ENCODE measurements at places on chromosomes 5 and 9.

GRCh38 chr5:146034605-146035004 is 70.8 kb downstream of the PLAC8L1 start:
- DNase-seq = no peak

GRCh38 chr5:93675460-93676450 is 65.6 kb downstream of the POU5F2 start:
- no peak for DNase-seq

DNA sequence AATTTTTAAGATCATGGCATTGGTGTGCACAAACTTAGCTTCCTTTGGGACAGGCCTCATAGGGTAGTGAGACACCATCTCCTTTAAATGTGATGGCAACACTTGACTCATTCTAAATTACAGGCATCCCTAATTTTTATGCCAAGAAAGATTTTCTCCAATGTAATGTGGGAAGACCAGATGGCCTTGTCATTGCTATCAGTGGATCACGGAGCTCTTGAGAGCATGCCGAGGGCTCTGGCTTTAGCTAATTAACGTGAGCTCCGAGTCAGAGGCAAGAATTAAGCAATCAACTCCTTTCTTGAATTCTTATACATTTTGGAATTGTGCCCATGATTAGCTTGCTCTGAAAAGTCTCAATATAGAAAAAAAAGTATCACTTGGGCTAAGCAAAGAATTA is 215.8 kb downstream of the LRRC70 start:
- DNase-seq = no peak

GRCh38 chr5:80103371-80103770 is 68.2 kb downstream of the THBS4 start:
- no peak for DNase-seq

DNA sequence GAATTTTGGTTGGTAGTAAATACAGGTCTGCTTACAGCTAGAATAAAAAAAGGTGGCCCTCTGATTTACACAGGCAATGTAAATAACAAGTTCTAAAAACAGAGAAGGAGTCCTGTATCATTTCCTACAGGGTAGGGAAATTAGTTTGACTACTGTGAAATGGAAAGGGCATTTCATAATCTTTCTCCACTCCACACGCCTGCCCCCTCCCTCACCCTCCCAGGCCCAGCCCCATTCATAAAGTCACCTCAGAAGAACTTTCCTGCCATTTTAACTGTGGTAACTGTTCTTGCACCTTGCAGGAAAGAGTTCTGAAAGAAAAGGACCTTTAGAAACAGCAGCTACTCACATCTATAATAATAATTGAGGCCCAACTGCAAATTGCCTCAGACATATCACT is 69.7 kb downstream of the MEF2C start:
- no peak for DNase-seq

GRCh38 chr5:146788898-146789297 is 89.7 kb downstream of the PPP2R2B start:
- no peak for DNase-seq

DNA sequence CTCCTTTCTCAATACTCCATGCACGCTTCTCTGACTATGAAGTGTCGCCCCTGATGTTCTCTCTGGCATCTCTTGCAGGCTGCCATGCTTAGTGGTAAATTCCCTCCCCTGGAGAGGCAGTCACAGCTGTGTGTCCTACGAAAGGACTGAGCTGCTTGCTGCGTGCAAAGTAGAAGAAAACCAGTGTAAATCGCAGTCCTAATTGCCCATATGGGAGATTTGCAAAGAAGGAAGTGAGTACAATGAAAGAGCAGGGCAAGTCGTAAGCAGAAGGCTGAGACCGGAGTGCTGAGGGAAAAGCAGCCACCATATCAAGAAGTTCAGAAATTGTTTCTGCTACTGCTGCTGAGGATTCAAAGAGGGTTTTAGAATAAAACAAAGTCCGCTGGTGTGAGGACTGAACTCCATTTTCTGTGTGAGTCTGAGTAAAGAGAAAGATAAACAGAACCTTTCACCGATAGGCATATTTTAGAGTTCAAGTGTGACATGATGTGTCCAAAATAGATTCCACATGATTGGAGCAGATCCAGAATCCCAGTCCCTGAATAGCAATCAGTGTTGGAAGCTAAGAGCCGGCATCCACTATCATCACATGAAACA is 507.8 kb upstream of the MPDZ start:
- no peak for DNase-seq

DNA sequence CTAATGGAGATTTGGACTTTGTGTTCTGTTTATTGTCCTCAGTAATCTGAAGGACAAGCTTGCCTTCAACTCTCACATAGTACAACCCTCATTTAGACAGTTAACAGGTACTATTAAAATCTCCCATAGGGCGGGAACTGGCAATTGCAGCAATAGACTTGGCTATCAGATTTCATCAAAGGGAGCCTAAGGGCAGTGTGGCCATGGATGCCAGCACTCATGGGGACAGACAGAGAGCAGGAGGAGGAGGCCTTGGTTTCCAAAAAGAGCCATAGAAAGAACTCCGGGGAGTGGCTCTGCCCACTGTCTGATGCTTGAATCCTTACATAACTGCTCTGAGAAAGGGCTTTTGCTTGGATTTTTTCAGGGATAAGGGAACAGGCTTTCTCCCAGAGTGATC is 6.8 kb downstream of the SLC36A1 start:
- no peak for DNase-seq

GRCh38 chr9:127523312-127523851 is 72.1 kb downstream of the LRSAM1 start:
- DNase-seq = no peak

- no peak for DNase-seq
These were observed 227.8 kb upstream of the RASEF start for GRCh38 chr9:83290692-83291091.

GRCh38 chr9:74277532-74277931 is 219.6 kb upstream of the RORB start:
- DNase-seq = no peak

DNA sequence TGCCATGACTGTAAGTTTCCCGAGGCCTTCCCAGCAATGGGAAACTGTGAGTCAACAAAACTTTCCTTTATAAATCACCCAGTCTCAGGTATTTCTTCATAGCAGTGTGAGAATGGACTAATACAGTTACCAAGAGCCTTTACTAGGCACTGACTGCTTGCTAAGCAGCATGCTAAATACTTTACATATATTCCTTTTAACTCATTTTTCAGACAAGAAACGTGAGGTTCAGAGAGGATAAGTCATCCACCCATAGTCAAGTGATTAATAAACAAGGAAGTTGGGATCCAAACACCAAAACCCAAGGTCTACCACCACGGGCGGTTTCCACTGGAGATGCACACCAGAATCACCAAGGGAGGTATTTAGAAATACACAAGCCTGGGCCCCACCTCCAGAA is 50.8 kb downstream of the GABBR2 start:
- DNase-seq = no peak

GRCh38 chr5:137815202-137815990 is 52.3 kb upstream of the MYOT start:
- DNase-seq = no peak

- no peak for DNase-seq
These were observed 2.4 kb upstream of the MOB3B start for GRCh38 chr9:27532046-27532445.

DNA sequence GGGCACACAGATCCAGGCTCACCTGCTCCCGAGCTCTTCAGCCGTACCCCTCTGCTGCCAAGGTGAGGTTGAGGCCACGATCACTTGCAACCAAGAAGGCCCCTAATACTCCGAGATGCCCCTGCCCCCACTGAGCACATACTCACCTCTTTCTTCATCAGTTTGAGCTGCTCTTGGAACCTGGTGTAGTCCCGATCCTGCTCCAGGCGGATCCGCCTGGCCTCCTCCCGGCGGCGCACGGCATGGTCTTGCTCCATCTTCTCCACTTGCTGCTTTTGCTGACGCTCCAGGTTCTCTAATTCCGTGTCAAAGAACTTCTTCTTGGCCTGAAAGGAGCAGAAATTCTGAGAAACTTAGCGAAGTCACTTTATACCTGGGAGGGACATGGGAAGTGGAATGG is 75.7 kb upstream of the FBXW11 start:
- no peak for DNase-seq

DNA sequence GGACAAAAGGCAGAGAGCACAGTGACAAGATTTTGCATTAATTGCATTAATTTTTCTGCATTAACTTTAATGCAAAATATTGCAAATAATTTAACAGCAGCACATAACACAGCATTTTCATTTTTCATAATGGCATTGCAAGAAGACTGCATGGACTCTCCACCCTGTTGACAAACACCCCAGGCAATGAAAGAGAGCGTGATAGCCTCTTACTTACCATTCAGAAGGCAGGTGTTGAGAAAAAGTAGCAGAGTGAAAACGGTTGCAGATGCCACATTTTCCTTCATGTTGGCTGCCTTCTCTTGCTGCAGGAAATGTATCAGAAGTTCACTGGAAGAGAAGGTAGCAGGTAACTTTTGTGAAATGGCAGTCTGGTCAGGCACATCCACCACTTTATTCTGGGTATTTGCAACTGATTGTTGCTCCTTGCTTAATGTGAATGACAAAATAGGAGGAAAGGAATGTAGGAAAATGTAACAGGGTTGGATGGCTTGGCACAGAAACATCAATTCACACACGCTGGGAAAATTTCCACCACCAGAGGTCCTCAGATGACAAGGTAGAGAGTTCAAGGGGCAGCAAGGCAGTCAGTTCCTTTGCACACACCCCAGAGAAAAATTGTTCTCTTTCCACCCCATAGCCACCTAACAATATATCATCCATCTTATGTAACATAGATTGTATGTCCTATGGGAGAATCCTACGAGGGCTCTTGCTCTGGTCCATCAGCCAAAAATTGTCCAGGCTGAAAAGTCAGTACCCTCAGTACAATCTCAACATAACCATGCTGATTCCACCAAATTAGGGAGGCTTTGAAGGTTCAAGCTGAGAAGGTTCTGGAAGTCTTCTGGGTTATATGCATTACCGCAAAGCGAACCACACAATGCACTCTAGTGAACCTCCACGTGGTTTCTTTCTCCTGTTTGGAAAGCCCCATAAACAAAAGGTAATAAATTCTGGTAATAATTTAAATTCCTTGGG is 41.9 kb upstream of the AGXT2 start:
- peak; percentile 6 for DNase-seq

DNA sequence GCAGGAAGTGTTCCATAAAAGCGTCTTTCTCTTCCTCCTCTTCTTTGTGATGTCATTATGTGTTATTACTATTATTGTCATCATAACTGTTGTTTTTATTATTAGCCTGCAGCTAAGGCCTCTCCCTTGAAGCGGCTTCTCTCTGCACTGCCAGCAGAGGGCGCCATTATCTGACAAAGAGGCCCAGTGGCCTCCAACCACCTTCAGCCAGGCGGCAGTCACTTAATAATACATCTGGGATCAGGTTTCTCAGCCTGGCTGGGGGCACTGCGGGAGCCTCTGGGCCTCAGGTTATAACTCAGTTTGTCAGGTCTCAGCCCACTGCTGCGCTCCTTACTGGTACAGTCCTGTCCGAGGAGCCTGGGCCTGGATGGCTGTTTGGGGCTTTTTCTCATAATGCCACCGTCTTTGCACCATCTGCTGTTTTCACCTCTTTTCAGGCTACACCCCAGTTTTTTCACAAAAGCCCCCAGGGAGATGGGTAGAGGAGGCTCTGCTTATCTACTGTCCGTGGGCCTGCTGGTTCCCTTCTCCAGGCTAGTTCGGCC is 281.9 kb downstream of the NSG2 start:
- DNase-seq = no peak

- DNase-seq = no peak
These were observed 90.2 kb upstream of the SH3GL2 start for GRCh38 chr9:17488662-17489061.

DNA sequence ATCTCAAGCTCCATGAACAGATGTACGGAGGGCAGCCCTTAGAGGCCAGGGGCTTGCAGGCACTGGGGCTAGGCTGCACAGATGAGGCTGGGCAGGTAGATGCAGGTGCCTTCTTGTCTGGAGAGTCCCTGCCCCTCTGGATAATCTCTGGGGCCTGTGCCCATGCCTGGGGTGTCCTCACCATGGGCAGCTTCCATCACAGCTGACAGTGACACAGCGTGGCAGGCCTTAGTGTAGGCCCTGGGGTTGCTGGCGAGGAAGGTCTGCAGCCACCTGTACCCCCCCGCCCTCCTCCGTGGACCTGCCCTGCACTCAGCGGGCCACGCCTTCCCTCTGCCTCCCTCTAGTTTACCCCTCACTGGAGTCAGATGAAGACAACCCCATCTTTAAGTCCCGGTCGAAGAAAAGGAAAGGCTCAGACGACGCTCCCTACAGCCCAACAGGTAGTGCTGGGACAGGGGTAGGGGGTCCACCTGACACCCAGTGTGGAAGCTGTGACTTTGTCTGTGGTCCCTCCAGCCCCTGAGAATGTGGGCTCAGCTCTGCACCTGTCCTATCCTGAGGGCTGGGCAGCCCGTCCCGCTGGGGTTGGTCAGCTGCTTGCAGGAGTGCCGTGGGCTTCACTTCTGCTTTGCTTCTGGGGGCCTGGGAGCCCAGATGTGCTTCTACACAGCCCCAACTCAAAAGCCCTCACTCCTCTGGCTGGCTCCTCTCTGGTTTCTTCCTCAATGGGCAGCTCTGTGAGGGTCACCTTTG is 98.4 kb downstream of the PHF2 start:
- peak; percentile 2 for DNase-seq

GRCh38 chr5:172690258-172691075 is 49.4 kb downstream of the NEURL1B start:
- no peak for DNase-seq

DNA sequence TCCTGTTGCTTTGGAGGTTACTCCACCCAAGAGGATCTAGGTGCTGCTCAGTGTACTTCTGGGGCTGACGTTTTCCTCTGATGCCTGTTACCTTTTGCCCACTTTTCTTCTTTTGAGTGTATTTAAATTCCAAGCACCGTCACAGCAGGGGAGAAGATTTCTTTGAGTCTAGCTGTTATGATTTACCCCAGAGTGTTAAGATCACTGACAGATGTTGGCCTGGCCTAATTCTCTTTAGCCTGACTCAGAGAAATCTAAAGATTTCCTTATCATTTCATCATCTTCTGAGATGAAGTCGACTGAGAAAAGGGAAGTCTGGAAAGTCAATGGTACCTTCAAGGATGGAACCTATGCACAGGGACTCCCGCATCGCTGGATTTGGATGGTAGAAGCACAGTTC is 191.5 kb downstream of the FBXL7 start:
- DNase-seq = no peak

DNA sequence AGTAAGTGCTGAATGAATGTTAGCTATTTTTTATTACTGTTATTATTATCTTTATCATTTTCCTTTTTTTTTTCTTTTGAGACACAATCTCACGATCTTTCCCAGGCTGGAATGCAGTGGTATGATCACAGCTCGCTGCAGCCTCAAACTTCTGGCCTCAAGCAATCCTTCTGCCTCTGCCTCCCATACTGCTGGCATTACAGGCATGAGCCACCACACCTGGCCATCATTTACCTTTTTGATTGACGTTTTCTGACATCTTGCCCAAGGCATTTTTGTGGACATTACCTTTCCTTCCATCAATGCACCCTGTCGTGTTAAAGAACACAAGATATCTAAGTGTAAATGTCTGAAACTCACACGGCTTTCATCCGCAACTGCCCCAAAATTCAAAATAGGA is 138.2 kb downstream of the GAS1 start:
- no peak for DNase-seq

Measured in activated T-helper 1 cell treated with anti-CD3 and anti-CD28 coated beads, Interleukin-2, amount 50 U/mL, for 16 hours (primary cell).